NCI-H526 (cell line): ENCODE measurements at places on chromosomes 11 and 22.

GRCh38 chr22:35561796-35562526 lies 21.3 kb downstream of the RASD2 start:
- no peak for DNase-seq

GRCh38 chr11:86941077-86941870 lies 13.9 kb downstream of the FZD4 start:
- no peak for DNase-seq

GRCh38 chr11:57283231-57283990 lies 41.3 kb downstream of the TNKS1BP1 start:
- no peak for DNase-seq

- DNase-seq = no peak
Measured at GRCh38 chr11:86292912-86293616, 9.0 kb upstream of the HIKESHI start.

DNA sequence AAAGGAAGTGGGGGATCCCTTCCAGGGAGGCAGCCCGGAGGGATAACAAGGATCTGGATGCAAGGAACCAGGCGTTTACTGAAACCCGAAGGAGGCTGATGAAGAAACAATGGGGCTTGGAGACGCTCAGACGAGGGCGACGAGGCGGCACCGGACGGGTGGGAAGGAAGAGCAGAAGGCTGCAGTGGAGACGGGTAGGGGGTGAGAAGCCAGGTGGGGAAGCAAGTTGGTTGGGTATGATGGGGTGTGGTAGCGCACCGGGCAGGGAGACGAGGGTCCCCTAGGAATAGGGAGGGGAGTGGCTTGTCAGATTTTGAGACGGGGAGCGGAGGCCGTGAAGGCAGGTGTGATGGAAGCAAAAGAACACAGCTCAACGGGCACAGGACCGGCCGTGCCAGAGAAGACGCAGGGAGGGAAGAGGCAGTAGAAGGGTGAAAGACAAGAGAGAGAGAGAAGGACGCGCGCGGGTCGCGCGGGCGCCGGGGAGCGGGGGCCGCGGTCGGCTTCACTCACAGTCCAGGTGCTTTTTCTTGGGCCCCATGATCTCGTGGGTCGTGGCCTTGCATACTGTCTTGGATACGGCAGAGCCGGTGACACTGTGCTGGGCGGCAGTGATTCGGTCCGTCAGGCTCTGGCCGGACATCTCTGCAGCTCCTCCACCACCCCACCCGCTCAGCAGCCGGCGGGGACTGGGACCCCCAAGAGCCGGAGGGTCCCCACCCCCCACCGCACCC lies 579 bp downstream of the PICALM start:
- peak; percentile 55 for DNase-seq
